A549 treated with GW870086 at 1 μM for 4 hours (cell line): ENCODE measurements at places on chromosomes 4 and X. TPM values are rescaled to one million over a fixed set of nuclear protein-coding genes. Genes with fewer than 3 reads are reported as not detected.

TMEM35A gene
- total RNA-seq, result not detected in 5 replicates

TECRL gene
- total RNA-seq, result not detected in 5 replicates

MAGEA2B gene
- not detected in 5 replicates for total RNA-seq

MTNR1A gene
- 0.27 to 0.56 TPM (median 0.39 TPM) in 5 replicates for total RNA-seq

HPRT1 gene
- total RNA-seq, result 95.6 to 116 TPM (median 109 TPM) in 5 replicates

TMPRSS11B gene
- total RNA-seq, result not detected in 5 replicates

ARR3 gene
- total RNA-seq, result not detected in 5 replicates

DCAF4L1 gene
- 0.11 to 0.15 TPM (median 0.13 TPM) in 5 replicates for total RNA-seq

CCDC160 gene
- total RNA-seq, result 0.12 TPM in 1 of 5 replicates, not detected in the others

TIMM17B gene
- total RNA-seq, result 90.7 to 108 TPM (median 98.6 TPM) in 5 replicates

NR3C2 gene
- 0.02 TPM in 1 of 5 replicates, not detected in the others for total RNA-seq

TDO2 gene
- total RNA-seq, result 0.38 to 1.2 TPM (median 0.60 TPM) in 5 replicates

ANOS1 gene
- 0.02 to 0.07 TPM (median 0.02 TPM) in 4 of 5 replicates, not detected in the other for total RNA-seq

CTAG1B gene
- not detected in 5 replicates for total RNA-seq

SUPT20HL1 gene
- total RNA-seq, result not detected in 5 replicates
